ENCODE measurements at places on chromosomes 1 and 21.

DNA sequence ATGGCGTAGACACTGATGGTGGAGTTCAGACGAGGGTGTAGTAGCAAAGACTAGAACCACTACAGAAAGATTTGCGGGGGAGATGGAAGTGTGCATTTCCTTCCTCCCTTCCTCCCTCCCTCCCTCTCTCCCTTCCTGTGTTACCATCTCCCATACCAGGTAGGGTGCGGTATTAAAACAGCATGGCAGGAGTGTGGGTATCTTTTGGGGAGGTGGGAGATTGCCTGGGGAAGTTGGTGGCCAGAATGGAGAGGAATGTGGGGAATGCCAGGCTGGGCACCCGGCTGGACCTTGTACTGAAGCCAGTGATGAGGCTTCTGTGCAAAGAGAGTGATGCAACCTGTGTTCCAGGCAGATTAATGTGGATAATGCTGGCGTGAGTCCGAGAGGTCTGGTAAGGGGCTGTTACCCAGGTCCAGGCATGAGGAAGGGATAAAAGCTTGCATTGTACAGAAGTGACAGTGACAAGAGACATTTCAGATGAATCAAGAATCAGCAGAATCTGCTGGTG, 30.3 kb upstream of the PPP2R5A start:
- no peak overlapping the region for H3K4me3 ChIP-seq
- H3K4me1 ChIP-seq, result no peaks in the 10 kb centered on the region
- H3K27ac ChIP-seq, result no peak overlapping the region
- DNase-seq, result peak; percentile 52

DNA sequence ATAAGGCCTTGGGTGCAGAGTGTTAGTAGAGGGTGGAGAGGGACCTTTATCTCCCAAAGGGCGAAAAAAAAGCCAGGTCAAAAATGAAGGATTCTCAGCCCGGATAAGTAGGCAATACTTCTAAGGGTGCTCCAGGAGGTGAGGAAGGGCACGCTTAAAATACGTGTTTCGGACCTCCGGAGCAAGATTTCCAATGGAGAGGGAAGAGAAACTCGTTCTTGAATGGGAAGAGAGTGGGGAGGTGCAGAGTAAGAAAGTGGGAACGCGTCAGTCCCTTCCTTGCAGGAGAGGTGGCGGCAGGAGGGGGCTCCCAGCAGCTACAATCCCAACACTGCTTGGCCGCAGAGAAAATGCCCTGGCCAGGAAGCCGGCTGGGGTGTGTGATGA, 581 bp downstream of the EFCAB14 start:
- no peaks in the 10 kb centered on the region for H3K27me3 ChIP-seq
- peaks cover 11% of the 10 kb centered on the region for H3K4me1 ChIP-seq
- no peak for DNase-seq
- peak overlapping the region; percentile 65 for H3K4me3 ChIP-seq
- peak overlapping the region; percentile 74 for H3K27ac ChIP-seq

DNA sequence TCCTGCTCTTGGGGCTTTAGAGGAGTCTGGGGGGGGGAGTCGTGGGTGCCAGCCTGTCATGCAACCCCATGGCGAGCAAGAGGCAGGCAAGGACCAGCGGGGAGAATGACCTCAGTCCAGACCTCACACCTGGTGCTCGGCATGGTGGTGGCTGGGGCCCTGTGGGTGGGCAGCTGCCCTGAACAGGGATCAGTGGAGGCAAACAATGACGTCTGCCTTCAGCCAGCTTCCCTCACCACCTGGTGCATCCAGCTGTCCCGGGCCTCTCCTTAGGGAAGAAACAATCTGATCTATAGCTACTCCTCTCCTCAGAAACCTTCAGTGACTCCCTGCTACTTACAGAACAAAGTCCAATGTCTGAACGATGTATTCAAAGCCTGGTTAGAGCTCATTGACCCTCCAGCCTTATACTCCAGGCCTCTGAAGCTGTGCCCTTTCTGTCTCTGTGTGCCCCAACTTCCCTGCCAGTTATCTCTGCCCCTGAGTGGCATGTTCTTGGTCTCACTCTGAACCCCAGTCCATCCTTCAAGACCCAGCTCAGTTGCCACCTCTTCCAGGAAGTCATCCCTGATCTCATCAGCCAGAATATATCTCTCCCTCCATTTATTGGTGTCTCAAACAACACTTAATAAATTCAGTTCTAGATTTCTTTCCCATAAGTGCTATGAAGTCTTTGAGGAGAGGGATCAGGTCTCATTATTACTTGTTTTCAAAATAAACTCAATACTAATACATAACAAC, 6.6 kb downstream of the PADI2 start:
- H3K4me1 ChIP-seq, result peaks cover 6% of the 10 kb centered on the region
- H3K36me3 ChIP-seq, result no peaks in the 10 kb centered on the region
- H3K4me3 ChIP-seq, result no peak overlapping the region

GRCh38 chr1:81158592-81158991, 642.1 kb upstream of the ADGRL2 start:
- peaks cover 4% of the 10 kb centered on the region for H3K4me1 ChIP-seq
- no peaks in the 10 kb centered on the region for H3K36me3 ChIP-seq
- peak; percentile 54 for DNase-seq

- no peak for DNase-seq
- no peaks in the 10 kb centered on the region for H3K36me3 ChIP-seq
- no peak overlapping the region for H3K27ac ChIP-seq
Observed at GRCh38 chr1:207245124-207245523, 76.4 kb upstream of the CD55 start.

DNA sequence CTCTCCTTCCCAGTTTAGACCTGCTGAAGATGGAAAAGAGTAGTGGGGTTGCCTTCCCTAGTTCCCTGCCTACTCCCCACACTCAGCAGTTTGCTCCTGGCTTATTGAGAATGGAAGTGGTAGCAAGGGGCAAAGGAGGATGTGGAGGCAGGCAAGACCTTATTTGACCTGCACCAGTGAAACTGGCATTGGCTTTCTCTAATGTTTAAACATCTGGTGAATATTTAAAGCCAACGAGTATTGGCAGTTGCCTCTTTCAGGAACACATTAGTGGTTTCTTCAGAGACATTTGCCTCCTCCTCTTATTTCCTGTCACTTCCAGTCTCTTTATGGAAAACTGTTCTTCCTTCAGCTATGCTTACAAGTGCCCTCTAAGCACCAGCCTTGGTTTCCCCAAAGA, 62.4 kb upstream of the VAV3 start:
- H3K36me3 ChIP-seq, result no peaks in the 10 kb centered on the region
- no peaks in the 10 kb centered on the region for H3K27me3 ChIP-seq
- H3K27ac ChIP-seq, result no peak overlapping the region
- no peak for DNase-seq
- H3K4me1 ChIP-seq, result no peaks in the 10 kb centered on the region

DNA sequence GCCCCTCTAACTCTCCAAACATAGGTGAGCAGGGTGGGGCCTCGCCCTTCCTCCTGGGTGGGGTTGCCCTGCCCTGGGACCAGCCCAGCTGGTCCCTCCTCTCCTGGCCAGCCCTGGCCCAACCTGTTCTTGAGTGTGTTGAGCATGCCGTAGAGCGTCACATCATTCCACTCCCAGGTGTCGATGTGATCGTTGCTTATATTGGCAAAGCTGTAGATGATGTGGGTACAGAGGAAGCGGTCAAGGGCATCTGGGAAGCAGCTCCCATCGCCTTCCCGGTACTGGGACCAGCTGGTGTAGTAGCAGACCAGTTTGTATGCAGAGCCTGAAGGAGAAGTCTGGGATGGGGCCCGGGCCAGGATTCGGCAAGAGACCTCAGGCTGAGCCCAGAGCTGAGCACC, 1.4 kb downstream of the CHI3L1 start:
- H3K4me1 ChIP-seq, result peaks cover 9% of the 10 kb centered on the region
- no peak for DNase-seq
- no peak overlapping the region for H3K27ac ChIP-seq
- no peaks in the 10 kb centered on the region for H3K36me3 ChIP-seq

DNA sequence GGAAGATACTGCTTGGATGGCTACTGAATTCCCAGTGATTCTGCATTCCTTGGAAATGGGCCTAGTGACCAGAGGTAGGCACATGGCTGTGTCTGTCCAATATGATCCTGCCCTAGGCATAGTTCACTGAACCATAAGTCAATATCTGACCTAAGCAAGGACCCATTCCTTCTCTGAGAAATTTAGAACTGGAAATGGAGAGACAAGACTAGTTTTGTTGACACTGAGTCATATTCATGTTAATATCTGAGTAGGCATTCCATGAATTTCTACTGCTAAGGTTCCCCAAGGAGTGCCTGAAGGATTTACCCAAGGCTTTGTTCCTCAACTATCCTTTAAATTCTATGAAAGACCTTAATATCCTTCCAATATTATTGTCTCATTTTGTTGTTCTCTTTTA, 329.8 kb upstream of the BEND5 start:
- DNase-seq, result no peak
- H3K4me3 ChIP-seq, result no peak overlapping the region
- H3K4me1 ChIP-seq, result no peaks in the 10 kb centered on the region
- H3K27ac ChIP-seq, result no peak overlapping the region
- H3K36me3 ChIP-seq, result no peaks in the 10 kb centered on the region
- no peaks in the 10 kb centered on the region for H3K27me3 ChIP-seq

GRCh38 chr1:76190749-76191424, 116.3 kb downstream of the ST6GALNAC3 start:
- no peak overlapping the region for H3K27ac ChIP-seq
- DNase-seq, result no peak
- H3K36me3 ChIP-seq, result no peaks in the 10 kb centered on the region
- no peaks in the 10 kb centered on the region for H3K27me3 ChIP-seq
- H3K4me3 ChIP-seq, result no peak overlapping the region
- H3K4me1 ChIP-seq, result no peaks in the 10 kb centered on the region

GRCh38 chr21:28298251-28298672, 694.4 kb downstream of the LTN1 start:
- no peak overlapping the region for H3K4me3 ChIP-seq
- H3K27me3 ChIP-seq, result no peaks in the 10 kb centered on the region
- peak; percentile 27 for DNase-seq

DNA sequence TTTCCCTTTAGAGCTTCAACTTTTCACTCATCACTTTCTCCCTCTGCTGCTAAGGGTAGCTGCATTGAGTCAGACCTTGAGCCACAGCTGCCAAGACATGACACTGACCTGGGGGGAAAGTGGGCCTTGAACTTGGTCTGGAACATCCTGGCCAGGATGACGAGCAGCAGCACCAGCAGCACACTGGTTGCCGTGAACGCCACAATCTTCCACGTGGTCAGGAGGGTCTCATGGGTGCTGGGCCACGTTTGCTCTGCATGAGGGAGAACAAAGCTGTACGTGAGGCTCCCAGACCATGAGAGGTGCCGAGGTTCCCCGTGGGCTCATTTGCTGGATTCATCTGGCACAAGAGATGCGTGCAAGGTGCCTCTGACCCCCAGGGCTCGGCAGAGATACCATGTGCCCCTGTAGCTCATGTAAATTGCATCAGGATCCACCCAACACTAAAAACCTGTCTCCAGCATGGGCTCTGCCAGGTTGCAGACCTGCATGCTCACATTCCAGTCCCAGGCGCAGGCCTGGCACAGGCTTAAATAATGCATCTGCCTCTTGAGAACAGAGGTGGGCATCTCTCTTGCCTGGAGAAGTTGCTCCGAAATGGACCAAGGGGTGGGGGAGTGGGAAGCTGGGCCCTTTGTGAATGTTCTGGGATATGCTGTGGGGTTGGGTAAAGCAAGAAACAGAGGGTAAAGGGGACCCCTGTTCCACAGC, 84.6 kb upstream of the TLR5 start:
- H3K4me3 ChIP-seq, result no peak overlapping the region
- no peak for DNase-seq
- H3K36me3 ChIP-seq, result no peaks in the 10 kb centered on the region
- H3K27ac ChIP-seq, result no peak overlapping the region
- no peaks in the 10 kb centered on the region for H3K4me1 ChIP-seq

- peak overlapping the region; percentile 87 for H3K27ac ChIP-seq
- no peak overlapping the region for H3K4me3 ChIP-seq
- no peaks in the 10 kb centered on the region for H3K36me3 ChIP-seq
- peak; percentile 91 for DNase-seq
Observed at GRCh38 chr1:218674280-218674773, 329.2 kb downstream of the TGFB2 start.

DNA sequence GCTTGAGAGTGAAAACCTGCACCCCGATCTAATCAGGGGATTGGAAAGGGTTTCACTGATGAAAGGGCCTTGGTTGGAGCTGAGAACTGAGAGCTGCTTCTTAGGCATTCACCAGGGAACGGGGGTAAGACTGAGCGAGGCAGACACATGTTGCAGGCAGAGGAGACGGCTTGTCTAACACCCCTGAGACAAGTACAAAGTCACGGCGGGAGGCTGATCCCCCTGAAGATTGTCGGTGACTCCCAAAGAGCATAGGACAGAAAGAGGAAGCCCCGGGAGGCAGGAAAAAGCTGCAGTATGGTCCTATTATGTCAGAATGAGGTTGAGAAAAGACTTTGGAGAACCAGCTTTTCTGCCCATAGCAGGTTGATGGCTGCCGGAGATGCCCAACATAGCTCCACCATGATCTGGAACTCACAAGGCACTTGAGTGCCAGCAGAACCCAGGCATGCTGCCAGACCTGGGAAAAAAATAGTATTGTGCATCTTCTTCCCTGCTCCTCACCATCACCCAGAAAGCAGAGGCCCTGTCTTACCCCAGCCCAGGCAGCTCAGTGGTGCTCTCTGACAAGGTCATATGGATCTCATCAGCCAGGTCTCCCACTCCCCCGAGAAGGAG, 463.9 kb upstream of the PROX1 start:
- no peaks in the 10 kb centered on the region for H3K36me3 ChIP-seq
- peaks cover 9% of the 10 kb centered on the region for H3K4me1 ChIP-seq
- H3K4me3 ChIP-seq, result no peak overlapping the region
- DNase-seq, result peak; percentile 0
- H3K27me3 ChIP-seq, result no peaks in the 10 kb centered on the region
- H3K27ac ChIP-seq, result peak overlapping the region; percentile 5

GRCh38 chr1:173097001-173097400, 46.3 kb upstream of the TNFSF18 start:
- no peak for DNase-seq
- H3K4me1 ChIP-seq, result no peaks in the 10 kb centered on the region
- no peaks in the 10 kb centered on the region for H3K27me3 ChIP-seq
- H3K27ac ChIP-seq, result no peak overlapping the region
- no peak overlapping the region for H3K4me3 ChIP-seq

- no peaks in the 10 kb centered on the region for H3K27me3 ChIP-seq
- no peak overlapping the region for H3K4me3 ChIP-seq
- no peak overlapping the region for H3K27ac ChIP-seq
- no peaks in the 10 kb centered on the region for H3K36me3 ChIP-seq
Observed at GRCh38 chr1:232667094-232667777, 37.3 kb upstream of the SIPA1L2 start.

- H3K4me1 ChIP-seq, result no peaks in the 10 kb centered on the region
- no peaks in the 10 kb centered on the region for H3K27me3 ChIP-seq
- DNase-seq, result no peak
- no peak overlapping the region for H3K4me3 ChIP-seq
Observed at GRCh38 chr1:171805395-171806115, 24.1 kb downstream of the METTL13 start.

DNA sequence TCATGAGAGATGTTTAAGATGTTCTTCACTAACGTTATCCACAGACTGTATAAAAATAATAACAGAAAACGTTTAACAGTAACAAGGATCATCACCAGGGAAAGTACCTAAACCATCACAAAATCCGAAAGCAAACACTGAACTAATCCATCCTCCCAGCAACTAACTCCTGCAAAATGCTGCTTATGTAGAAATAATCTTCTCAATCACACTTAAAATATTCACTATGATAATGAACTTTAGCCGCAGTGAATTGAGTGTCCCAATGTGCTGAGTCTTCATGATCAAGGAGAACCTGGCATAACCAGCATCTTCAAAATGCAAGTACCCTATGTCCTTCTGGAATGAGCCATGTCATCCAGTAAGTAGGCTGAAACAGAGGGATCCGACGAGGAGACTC, 166.1 kb downstream of the LTN1 start:
- H3K4me1 ChIP-seq, result peaks cover 28% of the 10 kb centered on the region
- no peaks in the 10 kb centered on the region for H3K36me3 ChIP-seq
- DNase-seq, result no peak
- no peaks in the 10 kb centered on the region for H3K27me3 ChIP-seq
- no peak overlapping the region for H3K4me3 ChIP-seq
